ENCODE measurements at places on chromosomes 11 and 22.

DNA sequence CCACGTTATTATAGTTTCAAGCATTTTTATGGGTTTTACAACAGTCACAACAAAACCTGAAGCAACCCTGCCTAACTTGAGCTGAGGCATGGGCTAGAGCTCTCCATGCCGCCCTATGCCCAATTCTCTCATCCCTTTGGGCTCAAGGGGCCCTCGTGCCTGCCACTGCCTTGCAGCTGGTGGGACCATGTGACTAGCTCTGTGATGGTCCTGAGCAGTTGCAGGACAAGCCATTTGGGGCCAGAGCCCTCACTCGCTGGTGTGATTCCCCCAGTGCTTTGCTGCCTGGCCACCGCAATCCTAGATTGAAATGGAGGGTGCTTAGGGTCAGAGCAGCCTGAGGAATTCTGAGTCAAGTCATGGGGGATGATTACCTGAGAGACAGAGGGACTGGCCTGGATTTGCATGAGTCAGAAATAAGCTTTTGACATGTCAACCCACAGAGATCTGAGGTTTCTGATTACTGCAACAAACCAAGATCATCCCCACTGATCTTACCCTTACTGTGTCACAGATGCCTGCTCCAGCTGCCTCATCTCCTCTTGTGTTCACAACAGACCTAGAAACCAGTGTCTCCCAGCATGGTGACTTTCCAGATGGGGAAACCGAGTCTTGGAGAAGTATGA is 323.7 kb downstream of the BRD1 start:
- no peak overlapping the region for H3K27ac ChIP-seq
- H3K36me3 ChIP-seq: peaks cover 2% of the 10 kb centered on the region
- no peaks in the 10 kb centered on the region for H3K4me1 ChIP-seq
- H3K4me3 ChIP-seq: no peak overlapping the region
- no peaks in the 10 kb centered on the region for H3K27me3 ChIP-seq

GRCh38 chr11:134531327-134532130 is 119.5 kb upstream of the B3GAT1 start:
- no peaks in the 10 kb centered on the region for H3K4me1 ChIP-seq
- H3K36me3 ChIP-seq: no peaks in the 10 kb centered on the region
- no peak overlapping the region for H3K4me3 ChIP-seq
- H3K27ac ChIP-seq: no peak overlapping the region
- peak; percentile 18 for DNase-seq

GRCh38 chr11:71449596-71449995 is 1.4 kb upstream of the DHCR7 start:
- no peaks in the 10 kb centered on the region for H3K27me3 ChIP-seq
- peak overlapping the region; percentile 83 for H3K4me3 ChIP-seq
- no peak for DNase-seq
- peaks cover 66% of the 10 kb centered on the region for H3K4me1 ChIP-seq
- H3K36me3 ChIP-seq: peaks cover 52% of the 10 kb centered on the region

GRCh38 chr11:60195923-60196368 is 13.1 kb upstream of the MS4A6A start:
- H3K27me3 ChIP-seq: peaks cover 5% of the 10 kb centered on the region
- no peak for DNase-seq
- no peaks in the 10 kb centered on the region for H3K4me1 ChIP-seq
- no peak overlapping the region for H3K27ac ChIP-seq

GRCh38 chr11:113675003-113675561 is 31.0 kb downstream of the TMPRSS5 start:
- no peaks in the 10 kb centered on the region for H3K4me1 ChIP-seq
- peaks cover 7% of the 10 kb centered on the region for H3K27me3 ChIP-seq
- no peak overlapping the region for H3K27ac ChIP-seq
- H3K4me3 ChIP-seq: no peak overlapping the region

- no peak for DNase-seq
- no peaks in the 10 kb centered on the region for H3K36me3 ChIP-seq
- H3K27ac ChIP-seq: no peak overlapping the region
- peaks cover 46% of the 10 kb centered on the region for H3K4me1 ChIP-seq
- H3K4me3 ChIP-seq: peak overlapping the region; percentile 29
These were observed 106.1 kb upstream of the CLMP start for GRCh38 chr11:123301013-123301591.

GRCh38 chr11:45834298-45834756 is 12.9 kb upstream of the CRY2 start:
- peak overlapping the region; percentile 90 for H3K27ac ChIP-seq
- peak; percentile 62 for DNase-seq
- H3K36me3 ChIP-seq: peaks cover 10% of the 10 kb centered on the region
- peak overlapping the region; percentile 74 for H3K4me3 ChIP-seq

GRCh38 chr22:30250661-30251267 is 4.2 kb upstream of the LIF start:
- H3K27me3 ChIP-seq: no peaks in the 10 kb centered on the region
- H3K27ac ChIP-seq: no peak overlapping the region
- peaks cover 5% of the 10 kb centered on the region for H3K36me3 ChIP-seq

DNA sequence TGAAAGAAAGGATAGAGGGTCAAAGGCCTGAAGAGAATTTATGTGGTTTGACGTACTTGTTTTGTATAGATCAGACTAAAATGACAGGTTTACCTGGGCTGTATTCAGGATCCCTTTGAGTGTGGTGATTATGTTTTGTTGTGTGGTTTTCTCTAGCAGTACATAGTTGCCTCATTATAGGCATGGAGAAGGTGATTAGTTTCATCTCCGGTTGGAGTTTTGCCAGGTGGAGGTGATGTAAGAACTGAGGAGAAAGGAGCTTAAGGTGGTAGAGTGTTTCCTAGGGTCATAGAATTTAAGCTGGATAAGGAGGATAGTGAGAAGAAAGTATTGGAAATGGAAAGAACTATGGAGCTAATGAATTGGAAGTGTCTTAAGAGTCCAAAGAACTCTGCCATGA is 229.0 kb downstream of the TMEM135 start:
- H3K36me3 ChIP-seq: no peaks in the 10 kb centered on the region
- no peak for DNase-seq
- no peak overlapping the region for H3K27ac ChIP-seq
- H3K4me3 ChIP-seq: no peak overlapping the region

DNA sequence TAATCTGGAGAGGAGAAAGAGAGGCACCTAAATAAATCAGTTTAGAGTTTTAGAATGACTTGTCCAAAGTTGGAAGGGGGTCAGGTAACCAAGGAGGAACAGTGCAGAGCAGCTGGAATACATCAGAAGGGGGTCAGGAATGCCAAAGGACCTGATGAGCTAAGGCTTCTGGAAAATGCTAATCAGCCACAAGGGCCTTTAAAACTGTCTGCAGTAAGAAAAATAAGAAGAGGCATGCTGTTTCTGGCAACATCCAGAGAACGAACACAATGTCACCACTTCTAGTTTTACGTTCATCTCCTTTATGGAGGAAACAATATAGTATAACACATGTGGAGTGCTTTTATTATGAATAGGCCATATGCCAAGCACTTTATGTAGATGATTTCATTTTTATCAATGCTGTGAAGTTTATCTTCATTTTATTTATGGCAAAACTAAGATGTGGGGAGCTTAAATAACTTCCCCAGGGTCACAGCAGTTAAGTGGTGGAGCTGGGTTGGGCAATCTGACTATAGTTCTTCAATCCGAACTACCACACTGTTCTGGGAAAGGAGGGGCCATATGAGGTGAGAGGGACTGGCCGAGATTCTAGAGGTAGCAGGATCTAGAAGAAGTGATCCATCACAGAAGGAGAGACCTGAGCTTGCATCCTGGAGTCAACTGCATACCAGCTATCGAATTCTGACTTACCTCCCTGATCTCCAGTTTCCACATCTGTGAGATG is 22.6 kb downstream of the ACO2 start:
- no peak overlapping the region for H3K4me3 ChIP-seq
- H3K36me3 ChIP-seq: no peaks in the 10 kb centered on the region
- no peaks in the 10 kb centered on the region for H3K27me3 ChIP-seq
- H3K4me1 ChIP-seq: peaks cover 4% of the 10 kb centered on the region
- DNase-seq: no peak

DNA sequence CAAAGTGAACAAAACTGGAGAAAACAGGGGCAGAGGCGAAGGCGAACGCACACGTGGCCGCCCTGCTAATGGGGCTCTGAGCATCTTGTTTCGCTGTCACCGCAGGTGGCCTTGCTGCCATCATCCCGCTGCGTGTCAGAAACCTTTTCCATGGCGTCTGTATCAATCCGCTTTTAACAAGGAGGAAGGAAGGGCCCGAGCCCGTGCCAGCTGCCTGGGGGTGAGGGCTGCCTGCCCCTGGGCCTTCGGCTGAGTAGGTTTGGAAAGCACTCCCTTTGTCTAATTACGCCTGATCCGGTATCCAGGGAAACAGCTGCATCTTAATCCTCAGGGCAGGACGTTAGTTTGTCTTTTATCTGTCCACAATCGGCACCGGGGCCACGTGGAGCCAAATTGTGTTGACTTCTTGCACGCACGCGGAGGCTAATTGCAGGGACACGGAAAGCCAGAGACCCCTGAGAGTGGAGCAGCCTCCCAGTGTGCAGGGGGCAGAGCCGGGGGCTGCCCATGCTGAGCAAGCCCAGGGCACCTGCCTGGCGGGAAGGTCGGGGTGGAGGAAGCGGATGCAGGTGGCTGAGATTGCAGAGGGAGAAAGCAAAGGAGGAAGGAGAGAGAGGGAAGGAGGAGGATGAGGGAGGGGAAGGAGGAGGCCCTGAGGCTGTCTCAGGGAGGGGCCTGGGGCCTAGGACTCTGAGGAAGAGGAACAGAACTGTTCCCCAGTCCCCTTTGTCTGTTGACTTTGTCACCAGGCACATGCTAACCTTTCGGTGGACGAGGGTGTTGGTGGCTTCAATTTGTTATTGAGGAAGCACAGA is 19.2 kb upstream of the TH start:
- no peak for DNase-seq
- H3K4me1 ChIP-seq: peaks cover 6% of the 10 kb centered on the region
- H3K27me3 ChIP-seq: peaks cover 13% of the 10 kb centered on the region
- H3K27ac ChIP-seq: no peak overlapping the region
- no peak overlapping the region for H3K4me3 ChIP-seq

GRCh38 chr11:31822175-31822926 is 11.2 kb upstream of the PAX6 start:
- no peak for DNase-seq
- H3K4me3 ChIP-seq: no peak overlapping the region
- peaks cover 99% of the 10 kb centered on the region for H3K27me3 ChIP-seq
- no peak overlapping the region for H3K27ac ChIP-seq
- H3K36me3 ChIP-seq: peaks cover 6% of the 10 kb centered on the region

DNA sequence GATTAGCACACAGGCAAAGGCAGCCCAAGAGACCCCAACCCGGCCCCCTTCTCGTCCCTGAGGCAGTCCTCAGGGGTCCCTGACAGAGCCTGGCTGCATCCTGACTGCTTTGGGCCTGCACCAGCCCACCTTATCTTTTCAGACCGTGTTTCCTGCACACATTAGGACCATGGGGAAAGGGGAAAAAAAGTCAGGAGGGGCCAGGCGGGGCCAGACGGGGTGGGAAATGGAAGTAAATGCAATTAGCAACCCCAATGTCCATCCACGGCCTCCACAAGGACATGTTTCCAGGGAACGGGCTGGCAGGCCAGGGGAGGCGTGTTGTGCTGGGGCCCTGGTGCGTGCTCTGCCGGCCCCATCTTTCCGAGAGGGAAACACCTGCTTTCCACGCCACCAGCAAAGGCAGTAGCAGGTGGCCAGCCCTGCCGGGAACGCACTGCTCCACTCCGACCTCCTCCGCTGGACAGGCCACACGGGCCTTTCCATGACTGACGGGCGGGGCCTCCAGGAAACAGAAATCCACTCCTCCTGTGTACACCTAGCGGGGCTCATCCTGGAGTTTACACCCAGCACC is 7.4 kb downstream of the EHD1 start:
- H3K27ac ChIP-seq: peak overlapping the region; percentile 86
- no peak for DNase-seq
- H3K4me3 ChIP-seq: peak overlapping the region; percentile 57
- no peaks in the 10 kb centered on the region for H3K27me3 ChIP-seq
- peaks cover 65% of the 10 kb centered on the region for H3K36me3 ChIP-seq

GRCh38 chr11:131884461-131885073 is 514.2 kb downstream of the NTM start:
- DNase-seq: no peak
- no peaks in the 10 kb centered on the region for H3K27me3 ChIP-seq
- H3K4me1 ChIP-seq: no peaks in the 10 kb centered on the region
- H3K27ac ChIP-seq: no peak overlapping the region

DNA sequence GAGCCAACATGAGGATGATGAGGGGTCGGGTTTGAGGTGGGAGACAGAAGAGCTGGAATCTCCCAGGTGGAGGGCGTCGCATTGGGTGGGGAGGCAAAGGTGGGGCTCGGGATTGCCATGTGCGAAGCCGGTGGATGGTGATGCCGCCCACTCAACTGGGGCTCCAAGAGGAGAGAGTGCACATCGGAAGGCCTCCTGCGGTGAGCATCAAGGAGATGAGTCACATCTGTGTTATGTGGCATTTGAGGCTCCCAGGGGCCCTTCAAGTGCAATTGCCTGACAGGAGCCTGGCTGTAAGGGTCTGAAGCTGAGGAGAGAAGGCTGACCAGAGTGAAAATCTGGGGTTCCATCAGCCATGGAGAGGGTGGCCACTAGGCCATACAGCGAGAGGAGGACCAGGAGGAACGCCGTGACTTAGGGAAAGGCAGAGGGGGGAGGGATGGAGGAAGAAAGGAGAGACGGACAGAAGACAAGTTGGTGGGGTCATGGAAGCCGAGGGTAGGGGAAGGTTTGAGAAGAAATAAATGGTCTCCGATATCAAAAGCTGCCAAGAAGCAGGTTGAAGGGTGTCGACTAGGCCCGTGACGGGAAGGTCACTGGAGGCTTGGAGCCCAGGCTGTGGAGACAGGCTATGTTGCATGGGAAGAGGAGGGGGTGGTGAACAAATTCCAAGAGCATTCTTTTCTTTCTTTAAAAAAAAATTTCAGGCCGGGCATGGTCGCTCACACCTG is 21.3 kb downstream of the RASD2 start:
- no peak overlapping the region for H3K4me3 ChIP-seq
- no peaks in the 10 kb centered on the region for H3K4me1 ChIP-seq
- no peak for DNase-seq

GRCh38 chr11:77308838-77309237 is 7.4 kb upstream of the GDPD4 start:
- no peaks in the 10 kb centered on the region for H3K4me1 ChIP-seq
- H3K27ac ChIP-seq: no peak overlapping the region

GRCh38 chr11:64097468-64098317 is 62.0 kb downstream of the FLRT1 start:
- H3K36me3 ChIP-seq: no peaks in the 10 kb centered on the region
- no peaks in the 10 kb centered on the region for H3K4me1 ChIP-seq
- peaks cover 10% of the 10 kb centered on the region for H3K27me3 ChIP-seq
- H3K27ac ChIP-seq: no peak overlapping the region
- no peak for DNase-seq
- no peak overlapping the region for H3K4me3 ChIP-seq

- no peaks in the 10 kb centered on the region for H3K27me3 ChIP-seq
- peaks cover 21% of the 10 kb centered on the region for H3K36me3 ChIP-seq
- H3K4me1 ChIP-seq: no peaks in the 10 kb centered on the region
- DNase-seq: no peak
- no peak overlapping the region for H3K4me3 ChIP-seq
- H3K27ac ChIP-seq: no peak overlapping the region
These were observed 9.5 kb downstream of the SDHD start for GRCh38 chr11:112096194-112096593.

GRCh38 chr22:34293324-34293723 is 373.0 kb upstream of the LARGE1 start:
- H3K27ac ChIP-seq: no peak overlapping the region
- DNase-seq: no peak
- no peaks in the 10 kb centered on the region for H3K27me3 ChIP-seq
- no peaks in the 10 kb centered on the region for H3K36me3 ChIP-seq
- no peak overlapping the region for H3K4me3 ChIP-seq

- no peak overlapping the region for H3K27ac ChIP-seq
- H3K36me3 ChIP-seq: peaks cover 4% of the 10 kb centered on the region
- H3K4me1 ChIP-seq: peaks cover 38% of the 10 kb centered on the region
These were observed 1.9 kb downstream of the ZNF74 start for GRCh38 chr22:20395907-20396287.
